ENCODE measurements at places on chromosomes 1 and 21.
A peak's percentile ranks its signal among the peaks of the same experiment; 100 is the strongest.

GRCh38 chr1:6005276-6005917, 13.2 kb upstream of the NPHP4 start:
- no peaks in the 10 kb centered on the region for H3K36me3 ChIP-seq
- no peak for DNase-seq
- H3K27me3 ChIP-seq, result no peaks in the 10 kb centered on the region
- H3K4me3 ChIP-seq, result no peak overlapping the region

GRCh38 chr1:109787845-109788601, 24.3 kb upstream of the EPS8L3 start:
- H3K4me1 ChIP-seq, result no peaks in the 10 kb centered on the region
- no peaks in the 10 kb centered on the region for H3K27me3 ChIP-seq
- DNase-seq, result no peak
- H3K36me3 ChIP-seq, result no peaks in the 10 kb centered on the region
- H3K4me3 ChIP-seq, result no peak overlapping the region

DNA sequence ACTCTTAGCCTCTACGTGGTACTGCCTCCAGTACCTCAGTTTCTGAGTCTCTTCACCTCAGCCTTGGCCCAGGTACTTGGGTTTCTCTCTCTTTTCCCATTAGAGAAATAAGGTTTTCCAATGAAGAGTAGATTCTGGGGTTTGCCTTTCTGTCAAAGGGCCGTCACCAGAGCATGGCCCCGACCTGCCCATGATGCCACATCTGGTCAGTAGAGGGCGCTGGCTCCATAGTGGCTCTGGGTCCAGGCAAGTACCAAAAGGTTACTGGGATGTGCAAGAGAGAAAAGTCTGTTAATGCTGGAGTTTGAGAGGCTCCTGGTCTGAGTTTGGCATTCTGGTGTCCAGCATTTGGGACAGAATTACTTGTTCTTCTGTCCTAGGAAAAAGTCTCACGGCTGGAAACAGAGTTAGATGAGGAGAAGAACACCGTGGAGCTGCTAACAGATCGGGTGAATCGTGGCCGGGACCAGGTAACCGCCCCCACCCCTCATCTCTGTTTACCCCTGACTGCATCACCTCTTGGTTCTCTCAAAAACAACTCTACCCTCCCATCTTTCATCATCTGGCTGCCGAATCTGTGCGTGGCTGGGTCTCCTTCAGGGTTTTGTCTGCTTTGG, 5.3 kb upstream of the TUFT1 start:
- peaks cover 7% of the 10 kb centered on the region for H3K4me1 ChIP-seq
- H3K4me3 ChIP-seq, result no peak overlapping the region
- no peaks in the 10 kb centered on the region for H3K27me3 ChIP-seq

DNA sequence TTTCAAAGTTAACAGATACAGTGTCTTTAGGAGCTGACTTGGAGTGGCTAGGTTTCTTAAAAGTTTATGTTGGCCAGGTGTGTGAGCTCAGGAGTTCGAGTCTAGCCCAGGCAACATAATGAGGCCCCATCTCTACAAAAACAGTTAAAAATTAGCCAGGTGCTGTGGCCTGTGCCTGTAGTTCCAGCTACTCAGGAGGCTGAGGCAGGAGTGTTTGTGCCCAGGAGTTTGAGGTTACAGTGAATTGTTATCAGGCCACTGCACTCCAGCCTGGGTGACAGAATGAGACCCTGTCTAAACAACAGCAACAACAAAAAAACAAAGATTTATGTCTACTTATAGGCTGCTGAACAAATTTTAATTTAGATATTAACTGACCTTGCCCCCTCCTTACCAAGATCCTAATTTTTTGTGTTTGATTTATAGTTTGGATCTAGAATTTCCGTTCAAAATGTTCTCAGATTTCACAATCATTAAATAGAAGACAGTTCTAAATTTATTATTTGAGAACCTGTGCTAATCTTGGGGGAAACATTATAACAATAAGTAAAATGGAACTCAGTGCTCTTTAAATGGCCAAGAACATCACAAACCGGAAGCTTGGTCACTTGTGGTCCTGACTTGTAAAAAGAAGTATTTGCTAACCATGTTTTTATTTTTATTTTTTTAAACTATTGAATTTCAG, 67.8 kb downstream of the POU2F1 start:
- no peak overlapping the region for H3K4me3 ChIP-seq
- H3K27me3 ChIP-seq, result no peaks in the 10 kb centered on the region
- peaks cover 27% of the 10 kb centered on the region for H3K4me1 ChIP-seq

DNA sequence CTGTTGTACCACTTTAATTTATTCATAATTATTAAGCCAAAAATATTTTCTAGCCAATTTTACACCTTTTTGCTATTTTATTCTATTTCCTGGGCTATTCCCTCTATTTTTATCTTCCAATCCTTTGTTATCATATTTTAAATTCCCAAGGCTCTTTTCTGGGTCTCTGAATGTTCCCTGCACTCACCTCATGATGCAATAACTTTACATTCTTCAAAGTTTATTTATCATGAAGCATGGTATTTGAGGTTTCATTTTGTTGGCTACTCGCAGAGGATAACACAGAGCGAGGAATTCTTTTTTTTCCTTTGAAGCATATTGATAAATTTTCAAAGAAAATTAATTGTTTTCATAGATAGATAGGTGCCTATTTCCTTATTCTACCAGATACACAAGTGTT, 489.8 kb upstream of the TMPRSS15 start:
- no peaks in the 10 kb centered on the region for H3K27me3 ChIP-seq
- H3K36me3 ChIP-seq, result no peaks in the 10 kb centered on the region
- H3K4me1 ChIP-seq, result no peaks in the 10 kb centered on the region

GRCh38 chr1:40562185-40562584, 30.7 kb downstream of the ZNF684 start:
- H3K36me3 ChIP-seq, result no peaks in the 10 kb centered on the region
- H3K27me3 ChIP-seq, result no peaks in the 10 kb centered on the region

- DNase-seq, result no peak
- no peaks in the 10 kb centered on the region for H3K36me3 ChIP-seq
- no peak overlapping the region for H3K27ac ChIP-seq
- no peaks in the 10 kb centered on the region for H3K4me1 ChIP-seq
- H3K4me3 ChIP-seq, result no peak overlapping the region
- no peaks in the 10 kb centered on the region for H3K27me3 ChIP-seq
Observed at GRCh38 chr1:165441166-165441880, 3.6 kb downstream of the RXRG start.

DNA sequence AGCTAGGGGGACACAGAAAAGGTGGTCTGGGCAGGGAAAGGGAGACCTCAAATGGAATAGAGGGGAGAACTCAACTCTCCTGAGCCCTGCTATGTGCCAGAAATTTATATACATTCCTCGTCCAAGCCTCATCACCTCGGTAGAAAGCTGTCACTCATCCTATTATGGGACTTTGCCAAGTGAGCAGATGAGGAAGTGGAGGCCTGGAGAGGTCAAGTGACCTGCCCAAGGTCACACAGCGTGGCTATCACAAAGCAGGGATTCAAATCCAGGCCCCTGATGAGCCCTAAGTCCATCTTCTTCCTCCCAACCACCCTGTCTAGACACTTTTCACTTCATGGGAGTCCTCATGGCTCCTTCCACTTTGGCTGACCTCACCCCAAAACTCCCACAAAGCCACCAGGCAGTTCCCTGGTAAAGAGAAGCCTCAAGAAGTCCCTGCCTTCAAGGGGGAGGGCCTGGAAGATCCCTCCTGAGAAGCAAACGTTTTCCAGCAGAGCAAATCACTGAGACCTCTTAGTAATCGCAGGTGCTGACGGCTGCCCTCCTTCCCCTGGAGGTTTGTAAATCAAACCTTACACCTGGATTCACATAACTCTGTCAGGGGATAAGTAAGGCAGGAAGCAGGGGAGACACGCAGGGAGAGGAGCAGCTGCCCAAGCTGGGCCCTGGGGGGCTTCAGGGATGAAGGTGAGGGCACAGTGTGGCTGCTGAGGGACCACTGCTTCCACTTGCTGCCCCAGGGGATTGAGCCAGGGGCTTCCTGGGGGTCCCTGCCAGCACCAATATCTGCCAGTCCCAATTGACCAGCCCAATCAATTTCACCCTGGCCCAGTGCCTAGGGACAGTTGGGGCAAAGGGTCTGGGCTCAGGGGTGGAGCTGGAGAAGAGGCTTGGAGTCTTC, 351.2 kb downstream of the MATN1 start:
- no peak overlapping the region for H3K27ac ChIP-seq
- H3K4me3 ChIP-seq, result no peak overlapping the region
- no peaks in the 10 kb centered on the region for H3K36me3 ChIP-seq
- H3K4me1 ChIP-seq, result no peaks in the 10 kb centered on the region

GRCh38 chr1:156123356-156124196, 9.1 kb downstream of the LMNA start:
- peak overlapping the region; percentile 27 for H3K4me3 ChIP-seq
- H3K4me1 ChIP-seq, result no peaks in the 10 kb centered on the region
- H3K36me3 ChIP-seq, result no peaks in the 10 kb centered on the region
- peak overlapping the region; percentile 100 for H3K27ac ChIP-seq
- DNase-seq, result peak; percentile 100

All from right atrium auricular region (tissue), 2 donors.